SIG-M5 (cell line): ENCODE measurements at places on chromosomes 13 and 19.

DNA sequence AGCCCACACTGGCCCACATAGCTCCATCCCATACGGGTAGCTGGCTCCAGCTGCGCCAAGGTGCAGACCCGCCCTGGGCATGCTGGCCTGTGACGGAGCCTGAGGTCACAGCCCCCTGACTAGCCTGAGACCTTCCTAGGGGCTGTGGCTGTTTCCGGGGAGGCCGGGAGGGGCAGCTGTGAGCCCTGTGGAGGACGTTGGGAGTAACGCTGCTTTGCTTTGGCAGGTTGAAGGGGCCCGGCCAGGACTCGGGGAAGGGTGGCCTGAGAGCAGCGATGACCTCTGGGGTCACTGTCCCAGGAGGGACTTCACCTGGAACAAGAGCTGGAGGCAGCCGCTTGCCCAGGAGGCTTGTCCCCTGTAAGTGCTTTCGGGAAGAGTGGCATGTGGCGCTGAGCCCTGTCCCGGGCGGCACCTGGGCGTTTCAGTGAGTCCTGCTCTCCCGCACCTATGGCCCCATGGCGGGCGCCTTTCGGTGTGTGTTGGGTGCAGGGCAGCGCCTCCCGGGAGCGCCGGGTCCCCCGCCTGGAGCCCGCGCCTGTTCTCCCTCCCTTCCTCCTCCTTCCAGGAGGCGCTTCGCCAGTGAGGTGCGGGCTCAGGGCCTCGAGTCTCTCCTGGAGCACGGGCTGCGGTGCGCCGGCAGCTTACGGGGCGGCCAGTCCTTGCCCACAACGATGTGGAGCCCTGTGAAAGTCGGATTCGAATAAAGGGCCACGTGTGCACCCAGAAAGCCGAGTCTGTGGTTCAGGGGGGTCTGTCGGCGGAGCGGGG, 1.1 kb upstream of the FAM174C start:
- DNase-seq, result no peak

- DNase-seq, result no peak
Observed at GRCh38 chr13:85381082-85381481, 418.1 kb downstream of the SLITRK6 start.

DNA sequence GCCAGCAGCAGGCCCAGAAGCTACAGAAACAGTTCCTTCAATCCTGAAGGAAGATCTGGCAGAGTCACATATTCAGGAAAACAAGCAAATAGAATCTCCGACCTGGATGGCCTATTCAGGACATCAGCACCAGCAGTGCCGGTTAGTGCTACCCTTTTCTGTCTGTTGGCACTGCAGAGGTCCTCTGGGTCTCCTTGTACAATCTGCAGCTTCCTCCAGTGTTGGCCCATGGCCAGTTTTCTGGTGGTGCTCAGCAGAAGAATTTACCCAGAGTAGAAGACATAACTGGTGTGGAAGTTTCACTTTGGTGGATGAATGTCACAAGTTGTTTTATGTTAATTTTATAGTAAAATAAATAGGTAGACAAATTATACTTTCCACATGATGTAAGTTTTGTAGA, 498.1 kb downstream of the COG6 start:
- DNase-seq, result no peak

GRCh38 chr19:50723735-50724521, 764 bp downstream of the CLEC11A start:
- DNase-seq, result no peak

- DNase-seq, result no peak
Observed at GRCh38 chr13:87942205-87942604, 271.0 kb downstream of the SLITRK5 start.

- no peak for DNase-seq
Observed at GRCh38 chr13:80303225-80303811, 37.6 kb downstream of the SPRY2 start.

- no peak for DNase-seq
Observed at GRCh38 chr13:98529171-98529570, 47.7 kb downstream of the STK24 start.

DNA sequence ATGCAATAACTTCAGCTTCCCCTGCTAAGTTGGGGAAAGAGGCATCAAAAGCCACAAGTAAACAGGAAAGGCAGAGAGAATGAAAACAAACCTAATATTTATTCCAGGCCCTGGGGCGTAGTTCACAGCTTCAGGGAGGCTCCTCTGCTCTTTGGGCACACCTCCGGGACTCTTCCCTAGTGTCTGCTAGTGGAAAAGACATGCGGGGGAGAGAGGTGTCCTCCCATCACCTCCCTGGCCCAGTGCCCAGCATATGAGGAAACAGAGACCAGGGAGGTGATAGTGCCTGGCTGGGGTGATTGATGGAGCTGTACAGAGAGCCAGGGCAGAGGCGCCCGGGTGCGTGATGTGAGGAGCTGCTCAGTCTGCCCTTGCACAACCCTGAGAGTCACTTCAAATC, 71.0 kb downstream of the RASL11A start:
- no peak for DNase-seq

DNA sequence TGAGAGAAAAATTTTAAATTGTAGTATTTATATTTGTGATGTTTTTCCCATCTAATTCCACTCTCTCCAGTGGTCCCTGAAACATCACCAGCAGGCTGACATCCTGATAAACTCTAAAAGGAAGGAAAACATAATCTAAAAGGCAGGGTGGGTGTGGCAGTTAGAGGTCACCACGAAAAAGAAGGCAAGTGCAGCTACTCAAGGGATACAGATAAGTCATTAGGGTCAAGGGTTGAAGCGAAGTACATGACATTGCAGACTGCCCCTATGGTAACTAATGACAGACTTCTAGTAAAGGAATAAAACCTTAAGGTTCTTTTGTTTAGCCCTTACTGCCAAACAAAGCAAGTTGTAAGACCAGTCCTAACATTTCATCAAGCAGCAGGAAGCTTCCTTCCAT, 6.0 kb upstream of the NEK3 start:
- DNase-seq, result no peak

DNA sequence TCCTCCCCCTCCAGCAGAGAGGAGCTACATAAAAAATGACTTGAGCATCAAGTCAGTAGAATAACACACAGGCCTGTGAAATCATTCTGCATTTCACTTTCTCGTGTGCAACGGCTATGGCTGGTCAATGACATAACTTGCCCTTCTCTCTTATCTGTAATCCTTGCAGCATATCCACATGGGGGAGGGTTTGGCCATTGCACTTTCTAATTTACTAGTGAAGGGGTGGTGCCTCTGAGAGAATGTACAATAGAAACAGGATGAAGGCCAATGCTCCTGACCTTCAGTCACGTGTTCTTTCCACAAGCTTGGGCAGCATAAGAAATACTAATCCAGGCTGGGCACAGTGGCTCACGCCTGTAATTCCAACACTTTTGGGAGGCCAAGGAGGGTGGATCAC, 641.0 kb upstream of the ARGLU1 start:
- DNase-seq, result no peak

DNA sequence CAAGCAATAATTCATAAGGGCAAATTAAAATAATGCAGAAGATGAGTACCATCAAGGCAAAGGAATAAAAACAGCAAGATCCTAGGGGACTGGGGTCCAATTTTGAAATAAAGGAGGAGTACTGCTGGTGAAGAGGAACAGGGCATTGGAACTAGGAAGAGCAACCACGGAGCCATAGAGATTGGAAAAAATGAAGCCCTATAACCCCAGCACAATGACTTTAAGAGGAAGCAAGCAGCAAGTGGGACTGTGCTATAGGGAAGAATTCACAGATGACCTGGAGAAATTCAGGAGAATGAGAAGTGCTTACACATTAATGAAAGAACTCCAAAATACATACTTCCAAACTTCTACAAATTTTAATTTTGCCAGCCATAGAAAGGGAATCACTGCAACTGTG, 44.9 kb upstream of the ITM2B start:
- no peak for DNase-seq

DNA sequence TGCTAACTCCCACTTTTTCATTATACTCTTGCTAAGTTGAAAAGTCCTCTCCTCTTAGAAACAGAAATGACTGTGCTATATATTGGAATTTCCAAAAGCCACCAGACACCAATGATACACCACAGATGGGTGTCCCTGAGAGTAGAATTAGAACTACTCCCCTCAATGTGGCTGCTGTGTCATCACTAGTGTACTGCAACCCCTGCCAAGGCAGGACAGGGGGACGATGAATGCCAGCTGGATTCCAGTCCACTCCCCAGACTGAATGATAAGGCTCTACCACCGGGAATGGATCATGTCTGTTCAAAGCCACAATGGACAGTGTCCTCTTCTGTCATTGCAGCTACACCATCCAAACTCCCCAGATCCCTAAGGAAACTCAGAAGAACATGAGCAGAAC, 69.7 kb upstream of the EDNRB start:
- DNase-seq, result no peak

DNA sequence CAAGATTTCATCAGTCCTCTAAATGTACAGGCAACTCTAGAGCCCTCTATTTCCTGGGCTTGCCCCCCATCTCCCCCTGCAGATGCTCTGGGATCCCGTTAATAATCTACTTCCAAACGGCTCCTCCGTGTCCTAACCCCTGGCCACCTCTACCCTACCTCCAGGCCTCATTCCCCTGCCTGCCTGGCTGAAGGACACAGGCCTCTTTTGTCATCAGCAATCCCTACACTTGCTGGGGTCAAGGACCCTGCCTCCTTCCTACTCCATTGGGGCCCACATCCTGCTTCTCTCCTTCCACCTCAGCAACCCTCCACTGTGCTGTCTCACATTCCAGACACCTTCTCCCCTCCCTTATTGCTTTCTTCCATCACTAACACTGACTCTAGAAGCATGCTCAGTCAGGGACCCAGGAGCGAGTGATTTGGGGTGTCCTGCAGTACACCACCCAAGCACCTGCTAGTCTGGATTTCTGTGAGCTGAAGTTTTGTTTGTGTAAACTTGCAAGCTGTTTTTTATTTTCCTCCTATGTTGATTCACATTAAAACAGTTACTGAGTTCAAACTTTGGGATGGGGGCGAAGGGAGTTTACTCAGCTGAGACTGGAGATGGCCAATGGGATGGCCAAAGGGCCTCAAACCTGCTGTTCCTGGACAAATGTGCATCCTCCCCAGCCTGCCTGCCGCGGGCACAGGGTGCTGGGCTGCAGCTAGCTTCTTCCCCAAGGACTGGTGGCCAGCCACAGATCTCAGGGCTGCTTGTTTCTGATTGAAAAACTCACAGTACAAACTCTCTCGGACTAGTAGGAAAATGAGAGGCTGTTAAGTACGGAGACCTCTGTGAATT, 314.7 kb downstream of the FOXO1 start:
- DNase-seq, result no peak

DNA sequence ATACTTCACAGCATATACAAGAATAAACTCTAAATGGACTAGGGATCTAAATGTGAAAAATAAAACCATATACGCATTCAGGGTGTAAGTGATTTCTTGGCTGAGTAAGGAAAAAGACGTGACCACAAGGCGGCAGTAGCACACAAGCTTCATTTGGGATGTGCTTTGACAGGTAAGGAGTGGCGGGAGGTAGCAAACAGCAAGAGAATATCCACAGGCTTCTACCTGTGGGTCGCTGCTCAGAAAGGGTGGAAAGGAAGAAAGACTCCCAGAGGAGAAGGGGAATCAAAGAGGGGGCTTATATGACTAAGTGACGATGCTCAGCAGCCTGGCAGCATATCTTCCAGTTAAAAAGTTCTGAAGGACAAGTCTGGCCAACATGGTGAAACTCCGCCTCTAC, 2.5 kb upstream of the ZNF121 start:
- no peak for DNase-seq

GRCh38 chr13:110216006-110216397, 91.0 kb downstream of the COL4A1 start:
- DNase-seq, result no peak

DNA sequence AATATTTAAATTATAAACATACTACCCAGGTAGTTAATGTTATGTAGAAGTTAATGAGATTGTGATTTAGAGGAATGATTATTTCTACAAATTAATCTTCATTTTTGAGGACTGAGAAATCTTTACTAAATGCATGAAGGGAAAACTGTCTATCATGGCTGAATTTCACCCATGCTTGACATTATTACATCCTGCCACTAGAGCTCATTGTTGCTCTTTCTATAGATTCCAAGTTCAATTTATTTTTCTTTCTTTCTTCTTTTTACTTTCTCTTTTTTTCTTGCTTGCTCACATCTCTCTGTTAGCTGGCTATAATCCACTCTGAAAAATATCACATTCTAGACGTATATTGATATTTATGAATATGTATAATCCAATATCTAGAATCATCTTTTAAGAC, 505.0 kb upstream of the KLHL1 start:
- DNase-seq, result no peak

GRCh38 chr13:36143738-36144137, 12.6 kb upstream of the DCLK1 start:
- DNase-seq, result no peak

DNA sequence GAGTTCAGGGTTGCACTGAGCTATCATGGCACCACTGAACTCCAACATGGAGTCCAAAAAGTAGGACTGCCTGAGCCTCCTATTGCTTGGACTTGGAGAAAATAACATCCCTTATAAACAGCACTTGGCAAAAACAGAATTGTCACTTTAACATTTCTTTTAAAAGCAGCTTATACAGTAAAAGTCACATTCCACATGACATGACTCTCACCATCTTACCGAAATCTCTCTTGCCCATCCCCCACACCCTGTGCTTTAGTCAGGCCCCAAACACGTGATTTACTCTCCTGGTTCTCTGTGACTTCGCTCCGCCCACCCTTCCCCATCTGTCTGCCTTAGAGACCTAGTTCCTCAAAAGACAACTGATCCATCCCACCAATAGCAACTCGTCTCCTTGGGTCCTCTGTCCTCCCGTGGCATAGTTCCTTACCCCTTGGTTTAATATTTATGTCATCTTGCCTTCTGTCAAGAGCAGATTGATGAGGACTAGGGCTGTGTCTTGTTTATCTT, 4.6 kb downstream of the SAFB start:
- DNase-seq, result peak; percentile 74

- no peak for DNase-seq
Observed at GRCh38 chr19:18308051-18308947, 14.6 kb downstream of the LSM4 start.

DNA sequence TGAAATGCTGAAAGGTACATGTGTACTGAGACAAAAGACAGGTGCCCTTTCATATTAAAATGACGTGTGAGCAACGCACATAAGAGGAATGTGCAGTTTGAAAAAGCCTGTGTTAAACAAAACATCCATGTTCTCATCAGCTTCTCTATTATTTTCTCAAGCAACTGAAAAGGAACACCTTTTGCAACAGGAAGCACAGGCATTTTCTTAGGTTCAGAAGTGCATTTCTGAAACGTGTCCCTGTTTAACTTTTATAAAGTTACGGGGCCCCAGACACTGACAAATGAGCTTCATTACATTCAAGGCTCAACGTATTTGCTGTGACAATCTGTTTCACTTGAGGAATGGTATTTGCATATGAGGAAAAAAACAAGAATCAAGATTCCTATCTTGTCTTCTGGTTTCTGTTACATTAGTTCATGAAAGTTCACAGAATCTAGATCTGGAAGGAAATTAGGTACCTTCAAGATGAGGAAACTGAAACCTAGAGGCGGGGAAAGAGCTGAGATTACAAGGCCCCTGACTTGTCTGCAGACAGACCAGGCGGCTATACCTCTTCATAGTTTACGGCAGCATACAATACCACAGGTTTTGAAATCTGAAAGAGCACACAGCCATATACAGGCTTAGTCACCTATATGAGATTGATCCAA, 431.7 kb downstream of the KLF12 start:
- DNase-seq, result no peak
